Left hindlimb (tissue), 1 donor: ENCODE measurements at places on chromosomes 6 and 20.

- DNase-seq, result no peak
Observed at GRCh38 chr6:157080986-157081391, 242.3 kb downstream of the TMEM242 start.

GRCh38 chr6:91562955-91563354 lies 976.1 kb upstream of the MAP3K7 start:
- no peak for DNase-seq

DNA sequence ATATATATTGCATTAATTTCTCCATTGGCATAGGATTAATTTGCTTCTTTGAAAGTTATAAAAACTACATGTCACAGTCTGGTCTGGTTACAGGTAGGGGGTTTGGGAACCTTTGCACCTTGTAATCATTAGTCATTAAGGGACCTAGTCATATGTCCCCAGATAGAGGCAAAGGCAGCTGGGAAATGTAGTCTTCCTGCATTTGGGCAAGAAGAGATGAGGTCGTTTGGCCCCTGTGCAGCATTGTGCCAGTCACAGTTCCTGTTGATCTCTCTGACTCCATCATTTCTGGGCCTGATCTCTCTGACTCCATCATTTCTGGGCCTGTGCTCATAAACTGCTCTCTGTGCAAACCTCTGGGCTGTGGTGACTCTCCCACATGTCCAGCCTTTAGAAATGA lies 73.2 kb downstream of the BCKDHB start:
- DNase-seq, result no peak

DNA sequence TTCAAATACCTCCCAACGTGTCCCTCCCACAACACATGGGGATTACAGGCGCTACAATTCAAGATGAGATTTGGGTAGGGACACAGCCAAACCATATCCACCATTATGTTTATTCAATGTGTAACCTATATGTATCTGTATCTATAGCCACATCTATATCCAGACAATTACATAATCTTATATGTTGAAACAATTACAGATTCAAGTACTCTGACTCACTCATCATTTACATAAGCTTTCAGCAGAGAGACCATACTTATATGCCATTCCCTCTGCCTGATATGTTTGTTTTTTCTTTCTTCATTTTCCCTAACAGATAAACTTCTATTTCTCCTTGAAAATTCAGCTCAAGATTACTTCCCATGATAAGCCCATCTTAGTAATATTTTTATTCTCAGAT lies 163.6 kb downstream of the LAMA2 start:
- DNase-seq, result no peak

DNA sequence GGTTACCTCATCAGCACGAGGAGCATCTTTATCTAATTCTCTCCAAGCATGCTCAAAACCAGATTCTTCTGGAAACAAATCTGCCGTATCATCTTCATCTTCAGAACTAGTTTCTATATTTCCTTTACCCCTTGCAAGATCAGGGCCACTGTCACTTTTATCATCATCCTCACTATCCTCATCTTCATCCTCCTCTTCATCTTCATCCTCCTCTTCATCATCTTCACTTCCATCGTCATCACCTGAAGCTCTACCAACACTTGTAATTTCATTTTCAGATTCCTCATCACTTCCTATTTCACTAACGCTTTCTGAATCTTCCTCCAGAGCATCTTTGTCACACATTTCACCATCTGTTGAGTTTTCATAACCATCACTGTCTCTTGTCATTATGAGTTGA lies 8.9 kb downstream of the ESF1 start:
- no peak for DNase-seq

GRCh38 chr6:28816909-28817807 lies 106.6 kb downstream of the TRIM27 start:
- DNase-seq, result no peak

GRCh38 chr6:107108201-107108890 lies 7.0 kb downstream of the BEND3 start:
- DNase-seq, result no peak

- no peak for DNase-seq
Observed at GRCh38 chr20:61742097-61742825, 323.4 kb downstream of the TAF4 start.

DNA sequence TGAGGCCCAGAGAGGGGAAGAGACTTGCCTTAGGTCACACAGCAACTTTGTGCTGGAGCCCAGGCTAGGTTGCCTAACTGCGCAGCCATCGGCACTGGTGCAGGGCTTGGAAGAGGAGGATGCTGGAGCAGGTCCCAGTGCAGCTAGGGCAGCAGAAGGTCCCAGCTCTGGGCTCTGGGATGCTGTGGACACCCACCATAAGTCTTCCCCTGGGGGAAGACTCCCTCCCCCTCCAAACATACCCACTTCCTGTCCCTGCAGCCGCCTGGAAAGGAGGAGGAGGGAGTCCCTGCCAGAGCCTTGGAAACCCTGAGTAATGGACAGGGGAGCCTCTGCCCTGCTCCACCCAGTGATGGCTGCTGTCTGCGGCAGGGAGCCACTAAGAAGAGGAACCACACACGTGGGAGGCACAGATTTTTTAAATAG lies 93.6 kb downstream of the NCR2 start:
- DNase-seq, result peak; percentile 86

- DNase-seq, result no peak
Observed at GRCh38 chr6:2482773-2483172, 237.4 kb upstream of the GMDS start.

DNA sequence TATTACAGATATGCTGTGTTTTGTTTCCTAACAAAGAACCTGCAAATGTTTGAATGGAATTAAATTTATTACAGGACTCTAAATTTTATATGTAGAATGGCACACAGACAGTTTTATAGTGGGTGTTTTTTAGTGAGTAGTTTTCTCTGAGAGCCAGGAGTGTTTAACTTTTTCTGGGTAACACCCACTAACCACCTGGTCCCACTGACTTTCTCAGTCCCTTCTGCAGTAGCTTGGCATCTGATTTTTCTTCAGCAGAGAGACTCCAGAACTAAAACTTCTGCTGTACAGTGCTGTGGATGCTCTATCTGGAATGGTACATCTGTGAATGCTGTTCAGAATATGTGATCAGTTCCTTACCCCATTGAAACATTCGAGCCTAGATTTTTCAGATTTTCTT lies 6.3 kb downstream of the YWHAB start:
- no peak for DNase-seq

DNA sequence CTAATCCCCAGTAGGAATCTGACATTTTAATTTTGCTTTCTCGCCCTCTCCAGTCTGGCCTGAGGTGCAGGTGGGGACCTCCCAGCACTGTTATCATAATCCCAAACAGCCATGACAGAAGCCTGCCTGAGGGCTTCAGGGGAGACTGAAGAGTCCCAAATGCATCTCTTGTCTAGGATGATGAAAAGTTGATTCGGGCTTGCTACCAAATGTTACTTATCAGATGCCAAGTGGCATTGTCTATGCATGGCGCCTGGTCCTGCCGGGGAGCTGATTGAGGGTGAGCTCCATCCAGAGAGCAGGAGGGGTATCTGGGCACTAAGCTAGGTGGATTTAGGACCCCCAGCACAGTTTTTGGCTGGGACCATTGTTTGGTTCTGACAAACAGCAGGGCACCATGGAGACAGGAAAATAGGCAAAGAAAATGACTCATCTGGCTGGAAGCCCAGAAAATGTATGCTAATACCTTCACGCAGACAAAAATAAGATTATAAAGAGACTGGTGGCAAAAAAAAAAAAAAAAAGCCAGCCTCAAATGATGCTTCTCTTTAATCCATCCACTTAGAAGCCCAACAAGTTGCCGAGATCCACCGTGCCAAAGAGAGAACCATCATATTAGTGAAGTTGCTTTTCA lies 513.7 kb upstream of the SULF2 start:
- peak; percentile 62 for DNase-seq

GRCh38 chr6:12608016-12608860 lies 108.3 kb upstream of the PHACTR1 start:
- DNase-seq, result no peak

GRCh38 chr20:2342243-2342642 lies 38.5 kb upstream of the TGM6 start:
- DNase-seq, result no peak

DNA sequence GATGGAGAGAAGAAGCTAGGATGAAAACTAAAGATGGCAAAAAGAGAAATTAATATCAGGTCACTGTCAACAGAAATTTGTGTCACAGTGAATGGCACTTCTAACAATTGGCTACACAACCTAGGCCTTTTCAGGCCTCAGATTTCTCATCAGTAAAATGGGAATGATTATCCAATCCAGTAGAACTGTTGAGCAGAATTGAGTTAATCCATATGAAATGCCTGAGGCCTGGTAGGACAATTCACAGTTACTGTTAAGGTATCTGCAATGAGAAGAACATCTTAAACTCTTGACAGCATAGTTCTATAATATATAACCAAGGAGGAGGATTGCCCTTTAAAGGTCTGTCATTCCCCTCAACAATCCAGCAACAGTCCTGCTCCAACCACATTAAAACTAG lies 217.9 kb upstream of the ZNF217 start:
- DNase-seq, result no peak

DNA sequence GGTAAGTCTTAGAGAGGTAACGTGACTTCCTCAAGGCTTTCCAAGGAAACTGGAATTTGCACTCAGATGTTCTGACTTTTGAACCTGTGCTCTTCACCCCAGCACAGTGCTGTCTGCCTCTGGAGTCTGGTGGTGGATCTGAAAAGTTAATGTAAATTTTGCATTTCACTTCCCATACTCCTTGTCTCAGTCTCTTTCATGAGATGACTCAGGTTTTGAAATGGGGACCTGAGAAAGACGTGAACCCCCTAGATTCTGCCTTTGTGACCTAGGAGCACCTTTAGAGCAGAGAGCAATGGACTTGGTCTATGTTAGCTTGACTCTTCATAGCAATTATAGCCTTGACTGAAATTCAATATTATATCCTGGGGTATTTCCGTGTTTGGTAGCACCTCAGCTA lies 223.0 kb downstream of the QKI start:
- DNase-seq, result no peak

- no peak for DNase-seq
Observed at GRCh38 chr6:125142618-125143017, 11.0 kb upstream of the TPD52L1 start.

DNA sequence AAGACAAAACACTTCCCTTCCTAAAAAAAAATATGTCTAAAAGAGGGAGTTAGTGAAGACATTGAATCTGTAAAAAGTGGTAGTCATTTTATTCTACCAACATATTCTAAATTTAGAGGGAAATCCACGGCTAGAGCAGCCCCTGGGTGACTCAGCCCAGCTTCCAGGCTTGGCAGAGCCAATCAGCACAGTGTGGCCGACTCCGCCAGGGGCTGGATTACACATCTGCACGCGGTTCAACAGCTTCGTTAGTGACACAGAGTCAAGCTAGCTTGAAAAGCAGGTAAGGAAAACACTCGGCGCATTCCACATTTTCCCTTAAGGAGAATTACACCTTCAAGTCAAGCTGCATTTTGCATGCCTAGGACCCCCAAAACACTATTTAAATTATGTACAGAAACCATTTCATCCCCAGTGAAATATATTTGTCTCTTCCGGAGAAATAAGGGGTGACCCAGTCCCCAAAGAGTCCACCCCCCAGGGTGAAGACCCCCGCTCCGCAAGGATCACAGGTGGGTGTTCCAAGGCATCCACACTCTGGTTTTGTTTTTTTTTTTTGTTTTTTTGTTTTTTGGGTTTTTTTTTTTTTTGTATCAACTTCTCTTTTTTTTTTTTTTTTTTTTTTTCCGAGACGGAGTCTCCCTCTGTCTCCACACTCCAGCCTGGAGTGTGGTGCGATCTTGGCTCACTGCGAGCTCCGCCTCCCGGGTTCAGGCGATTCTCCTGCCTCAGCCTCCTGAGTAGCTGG lies 58.4 kb upstream of the ARID1B start:
- peak; percentile 46 for DNase-seq

DNA sequence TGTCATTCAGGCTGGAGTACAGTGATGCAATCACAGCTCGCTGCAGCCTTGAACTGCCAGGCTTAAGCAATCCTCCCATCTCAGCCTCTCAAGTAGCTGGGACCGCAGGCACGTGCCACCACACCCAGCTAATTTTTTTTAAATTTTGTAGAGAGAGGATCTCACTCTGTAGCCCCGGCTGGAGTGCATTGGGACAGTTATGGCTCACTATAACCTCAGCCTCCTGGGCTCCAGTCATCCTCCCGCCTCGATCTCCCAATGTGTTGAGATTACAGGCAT lies 86.5 kb downstream of the SERAC1 start:
- no peak for DNase-seq

DNA sequence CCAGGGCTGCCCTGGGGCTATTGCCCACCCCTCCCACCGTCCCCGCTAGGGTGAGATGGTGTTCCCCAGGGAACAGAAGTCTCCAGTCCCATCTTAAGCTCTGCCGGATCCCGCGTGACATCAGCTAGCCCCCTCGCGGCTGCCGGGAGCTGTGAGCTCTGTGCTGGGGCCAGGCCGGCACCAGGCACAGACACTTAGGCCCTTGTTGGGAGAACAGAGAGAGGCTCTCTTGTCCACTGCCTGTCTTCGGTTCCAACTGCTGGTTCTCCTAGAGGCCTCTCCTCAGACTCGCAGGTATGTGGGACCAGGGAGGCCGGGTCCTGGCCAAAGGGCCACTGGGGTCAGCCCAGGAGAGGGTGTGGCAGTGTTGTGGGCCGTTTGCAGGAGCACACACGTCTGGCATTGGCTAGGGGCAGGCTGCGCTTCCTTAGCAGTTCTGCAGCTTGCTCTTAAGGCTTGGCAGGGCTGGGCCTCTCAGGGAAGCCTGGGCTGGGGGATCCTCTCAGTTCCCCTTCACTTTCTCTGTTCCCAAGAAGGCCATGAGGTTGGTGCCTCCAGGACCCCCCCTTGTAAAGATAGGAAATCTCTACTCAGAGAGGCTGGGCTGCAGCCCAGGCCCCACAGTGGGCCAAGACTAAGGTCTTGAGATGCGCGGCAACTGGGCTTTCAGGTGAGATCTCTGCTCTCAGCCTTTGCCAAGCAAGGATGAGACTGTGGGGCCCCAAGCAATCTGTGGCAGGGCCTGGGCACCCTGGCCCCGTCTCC lies 6.3 kb downstream of the SGK2 start:
- DNase-seq, result no peak

- no peak for DNase-seq
Observed at GRCh38 chr6:13703496-13703895, 8.1 kb downstream of the RANBP9 start.

GRCh38 chr6:2030682-2031244 lies 214.6 kb downstream of the GMDS start:
- DNase-seq, result no peak

DNA sequence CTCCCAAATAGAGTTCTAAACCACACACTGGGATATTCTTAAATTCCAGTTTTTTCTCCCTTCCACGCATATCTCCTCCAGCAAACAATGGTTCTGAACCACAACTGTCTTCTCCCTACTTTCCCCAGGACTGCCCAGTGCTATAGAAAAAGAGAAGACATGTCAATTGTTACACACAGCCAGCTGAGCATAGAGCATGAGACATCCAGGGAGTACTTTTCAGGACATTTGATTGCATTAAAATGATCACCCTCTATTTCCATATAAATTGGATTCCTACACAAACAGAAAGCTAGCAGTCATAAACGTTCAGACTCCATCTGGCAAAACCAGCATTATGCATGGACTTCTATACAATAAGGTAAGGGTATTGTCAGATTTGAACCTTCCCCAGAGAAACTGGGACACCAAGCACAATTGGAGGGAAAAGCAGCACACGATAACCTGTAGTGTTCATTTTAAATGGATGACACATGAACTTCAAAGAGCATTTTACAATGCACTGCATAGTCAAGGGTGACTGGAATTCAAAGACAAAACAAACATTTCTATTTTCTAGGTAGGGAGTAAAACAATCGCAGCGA lies 93.1 kb upstream of the HEY2 start:
- no peak for DNase-seq

- no peak for DNase-seq
Observed at GRCh38 chr20:31682927-31683326, 39.7 kb downstream of the BCL2L1 start.

- no peak for DNase-seq
Observed at GRCh38 chr20:34755367-34755766, 51.2 kb downstream of the TP53INP2 start.
